NCI-H1930 (cell line): ENCODE measurements at places on chromosomes 7 and 10.

DNA sequence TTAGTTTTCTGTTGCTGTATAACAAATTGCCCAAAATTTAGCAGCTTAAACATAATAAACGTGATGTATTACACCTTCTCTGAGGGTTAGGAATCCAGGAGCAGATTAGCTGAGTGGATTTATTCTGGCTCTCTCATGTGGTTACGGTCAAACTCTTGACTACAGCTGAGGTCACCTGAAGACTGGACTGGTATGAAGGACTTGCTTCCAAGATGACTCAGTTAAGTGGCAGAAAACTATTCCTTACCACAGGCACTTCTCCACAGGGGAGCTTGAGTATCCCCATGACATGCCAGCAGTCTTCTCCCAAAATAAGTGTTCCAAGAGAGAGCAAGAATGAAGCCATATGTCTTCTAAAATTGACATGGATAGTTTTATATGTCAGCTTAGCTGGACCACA, 957.2 kb upstream of the GHITM start:
- no peak for DNase-seq

DNA sequence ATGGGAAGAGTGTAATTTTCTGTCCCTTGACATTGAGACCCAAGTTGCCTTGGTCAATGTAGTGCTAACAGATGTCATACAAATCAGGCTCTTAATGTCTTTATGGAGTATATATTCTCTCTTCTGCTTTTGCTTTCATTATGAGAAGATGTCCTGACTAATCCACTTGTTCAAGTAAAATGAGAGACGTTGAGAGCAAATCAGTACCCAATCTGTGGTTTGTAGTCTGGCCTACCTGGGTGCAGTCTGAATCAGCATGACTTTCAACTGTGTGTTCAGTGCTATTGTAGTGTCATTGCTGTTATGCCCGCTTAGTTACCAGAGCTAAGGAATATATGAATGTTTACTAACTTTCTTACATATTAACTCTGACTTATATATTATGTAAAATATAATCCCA, 612.4 kb downstream of the ANKRD7 start:
- no peak for DNase-seq

- no peak for DNase-seq
These were observed 146.3 kb downstream of the PRPF18 start for GRCh38 chr10:13733071-13733470.

DNA sequence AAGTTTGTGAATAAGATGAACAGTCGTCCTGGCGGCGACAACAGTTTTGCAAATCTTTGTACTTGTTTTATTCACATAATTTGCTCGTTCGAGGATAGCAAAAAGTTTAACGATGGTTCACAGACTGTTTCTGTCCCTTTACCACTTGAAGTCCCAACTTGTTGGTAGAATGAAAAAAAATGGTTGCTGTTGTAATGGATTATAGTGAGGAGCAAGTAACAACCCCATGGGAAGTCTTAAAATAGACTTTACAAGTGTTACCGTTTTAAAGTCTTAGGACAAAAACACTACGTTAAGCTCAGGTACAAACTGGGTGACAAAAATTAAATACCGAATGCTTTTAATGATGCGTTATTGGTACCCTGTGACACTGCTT, 589 bp downstream of the LSM8 start:
- no peak for DNase-seq

GRCh38 chr7:13144673-13145072, 457.2 kb downstream of the ARL4A start:
- no peak for DNase-seq

DNA sequence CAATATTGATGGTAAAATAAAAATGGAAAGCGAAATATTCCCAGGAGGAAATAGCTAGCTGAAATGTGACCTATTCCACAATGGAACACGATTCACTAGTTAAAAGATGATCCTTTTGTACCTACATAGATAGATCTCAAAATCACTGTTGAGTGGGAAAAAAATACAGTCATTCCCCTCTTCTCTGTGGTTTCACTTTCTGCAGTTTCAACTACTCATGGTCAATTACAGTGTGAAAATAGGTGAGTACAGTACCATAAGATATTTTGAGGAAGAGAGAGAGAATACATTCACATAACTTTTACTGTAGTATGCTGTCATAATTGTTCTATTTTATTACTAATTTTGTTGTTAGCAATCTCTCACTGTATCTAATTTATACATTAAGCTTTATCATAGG, 56.0 kb upstream of the COL13A1 start:
- DNase-seq: no peak

GRCh38 chr7:28623105-28623730, 210.9 kb downstream of the CREB5 start:
- DNase-seq: no peak

DNA sequence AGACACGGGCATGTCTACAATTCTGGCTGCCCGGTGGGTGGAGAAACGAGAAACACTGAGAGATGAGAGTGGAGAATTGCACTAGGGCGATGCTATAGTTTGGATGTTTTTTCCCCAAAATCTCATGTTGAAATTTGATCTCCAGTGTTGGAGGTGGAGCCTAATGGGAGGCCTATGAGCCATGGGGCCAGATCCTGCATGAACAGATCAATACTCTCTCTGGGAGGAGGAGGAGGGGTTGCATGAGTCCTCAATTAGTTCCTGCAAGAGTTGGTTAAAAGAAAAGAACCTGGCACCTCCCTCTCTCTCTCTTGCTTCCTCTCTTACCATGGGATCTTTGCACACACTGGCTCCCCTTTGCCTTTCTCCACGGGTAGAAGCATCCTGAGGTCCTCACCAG, 299.1 kb downstream of the CALN1 start:
- no peak for DNase-seq

DNA sequence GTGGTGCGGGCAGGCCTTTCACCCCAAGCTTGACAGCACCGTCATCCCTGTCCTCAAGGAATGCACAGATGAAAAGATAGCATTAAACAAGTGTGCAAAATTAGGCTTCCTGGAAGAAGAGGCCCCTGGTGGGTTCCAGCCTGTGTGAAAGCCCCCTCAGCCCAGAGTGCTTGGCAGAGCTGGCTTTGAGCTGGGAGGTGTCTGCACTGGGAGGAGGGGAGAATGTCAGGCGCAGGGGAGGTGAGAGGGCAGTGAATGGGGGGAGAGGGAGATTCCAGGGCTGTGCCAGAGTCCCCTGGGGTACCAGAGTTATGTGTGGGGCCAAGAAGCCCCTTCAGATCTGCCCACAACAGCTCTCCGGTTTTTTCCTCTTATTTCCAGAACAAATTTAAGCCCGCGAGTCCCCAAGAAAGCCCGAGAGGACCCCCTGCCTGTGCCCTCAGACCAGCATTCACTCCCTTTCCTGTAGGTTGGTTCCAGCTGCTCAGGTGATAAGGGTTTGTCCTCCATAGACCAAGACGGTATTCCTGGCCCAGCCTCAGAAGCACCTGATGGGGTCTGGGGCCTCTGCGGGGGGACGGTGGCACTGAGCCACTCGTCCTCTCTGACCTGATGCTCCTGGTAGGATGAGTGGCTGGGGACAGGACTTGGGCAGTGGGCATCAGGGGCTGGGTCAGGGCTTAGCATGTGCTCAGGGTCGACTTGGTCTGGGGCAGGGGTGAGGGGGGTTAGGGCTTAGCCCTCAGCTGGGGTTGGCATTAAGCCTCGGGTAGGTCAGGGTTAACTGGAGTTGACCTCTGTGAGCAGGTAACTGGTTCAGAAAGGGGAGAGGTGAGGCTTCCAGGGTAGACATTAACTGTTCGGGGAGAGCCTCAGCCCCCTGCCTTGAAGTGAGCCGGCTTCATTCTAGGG, 43.4 kb downstream of the ADCYAP1R1 start:
- DNase-seq: no peak

GRCh38 chr10:124864421-124865193, 63.0 kb downstream of the ABRAXAS2 start:
- DNase-seq: no peak
